ENCODE measurements at places on chromosomes 3 and 15. TPM values are rescaled to one million over a fixed set of nuclear protein-coding genes. Genes with fewer than 3 reads are reported as not detected.

GRCh38 chr15:40454904-40455391 lies 14.2 kb downstream of the BAHD1 start:
- DNase-seq = peak; percentile 42
- no peak overlapping the region for H3K27ac ChIP-seq
- H3K36me3 ChIP-seq = no peaks in the 10 kb centered on the region
- H3K4me3 ChIP-seq = no peak overlapping the region

DNA sequence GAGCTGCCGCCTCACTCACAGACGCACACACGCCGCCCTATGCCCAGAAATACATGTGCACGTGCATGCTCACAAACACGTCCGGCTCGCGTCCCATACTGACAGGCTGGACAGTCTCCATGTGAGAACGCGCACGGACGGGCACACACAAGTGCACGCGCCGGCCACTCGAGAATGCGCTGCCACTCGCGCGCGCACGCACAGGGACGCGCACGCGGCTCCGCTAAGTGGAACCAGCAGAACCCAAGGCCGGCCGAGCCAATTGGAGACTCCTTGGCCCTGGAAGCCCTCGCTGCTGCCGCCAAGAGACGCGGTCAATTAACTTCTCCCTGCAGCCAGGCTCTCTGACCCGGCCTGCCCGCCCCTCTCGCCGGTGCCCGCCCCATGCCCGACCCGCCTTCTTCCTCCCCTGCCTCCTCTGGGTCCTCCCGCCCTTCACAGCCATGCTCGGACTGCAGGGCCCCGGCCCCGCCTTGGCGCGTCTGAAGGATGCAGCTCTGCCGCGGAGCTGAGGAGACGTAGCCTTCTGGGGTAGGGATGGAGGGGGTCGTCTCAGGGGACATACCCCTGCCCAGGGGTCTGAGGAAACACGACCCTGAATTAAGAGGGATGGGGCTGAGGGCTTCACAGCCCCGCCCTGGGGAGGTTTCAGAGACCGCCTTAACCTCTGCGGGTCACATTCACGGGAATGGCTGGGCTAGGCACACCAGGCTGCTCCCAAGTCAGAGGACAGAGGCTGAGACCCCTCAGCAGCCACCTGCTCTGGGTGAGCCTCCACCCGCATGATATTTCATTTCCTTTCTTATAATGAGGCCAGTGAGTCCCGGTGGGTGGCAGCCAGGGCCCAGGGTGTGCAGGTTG lies 15.0 kb downstream of the PTH1R start:
- peaks cover 7% of the 10 kb centered on the region for H3K4me1 ChIP-seq
- H3K27ac ChIP-seq = no peak overlapping the region
- H3K4me3 ChIP-seq = peak overlapping the region; percentile 62
- peaks cover 14% of the 10 kb centered on the region for H3K27me3 ChIP-seq
- H3K36me3 ChIP-seq = no peaks in the 10 kb centered on the region

- H3K36me3 ChIP-seq = no peaks in the 10 kb centered on the region
- H3K27ac ChIP-seq = no peak overlapping the region
- H3K4me3 ChIP-seq = no peak overlapping the region
- no peaks in the 10 kb centered on the region for H3K27me3 ChIP-seq
- peaks cover 10% of the 10 kb centered on the region for H3K4me1 ChIP-seq
These were observed 302.9 kb downstream of the SATB1 start for GRCh38 chr3:18122264-18122663.

GRCh38 chr15:51731549-51732267 lies 5.7 kb downstream of the LYSMD2 start:
- H3K4me3 ChIP-seq = no peak overlapping the region
- H3K27ac ChIP-seq = no peak overlapping the region
- peak; percentile 37 for DNase-seq
- no peaks in the 10 kb centered on the region for H3K36me3 ChIP-seq
- peaks cover 10% of the 10 kb centered on the region for H3K4me1 ChIP-seq
- H3K27me3 ChIP-seq = no peaks in the 10 kb centered on the region

- H3K4me1 ChIP-seq = no peaks in the 10 kb centered on the region
- H3K27me3 ChIP-seq = no peaks in the 10 kb centered on the region
- no peaks in the 10 kb centered on the region for H3K36me3 ChIP-seq
- no peak overlapping the region for H3K27ac ChIP-seq
- DNase-seq = peak; percentile 0
These were observed 83.6 kb downstream of the NSUN3 start for GRCh38 chr3:94146455-94146854.

DNA sequence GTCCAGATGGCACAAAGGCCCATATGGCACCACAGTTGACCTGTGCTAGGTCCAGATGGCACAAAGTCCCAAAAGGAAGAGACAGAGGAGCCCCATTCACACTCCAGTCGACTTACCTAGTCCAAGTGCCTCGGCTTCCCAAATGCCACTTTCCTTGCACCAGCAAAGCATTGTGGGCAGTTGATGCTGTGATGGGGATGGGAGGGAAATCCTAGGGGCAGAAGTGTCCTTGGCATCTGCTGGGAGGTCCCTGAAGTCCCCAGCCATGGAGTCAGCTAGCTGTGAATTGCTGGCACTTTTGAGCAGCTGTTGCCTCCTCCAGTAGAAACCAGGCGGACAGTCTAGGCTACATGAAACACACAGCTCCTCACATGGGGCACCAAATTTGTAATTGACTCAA lies 60.3 kb upstream of the SIAH2 start:
- no peaks in the 10 kb centered on the region for H3K36me3 ChIP-seq
- H3K27me3 ChIP-seq = peaks cover 4% of the 10 kb centered on the region
- no peaks in the 10 kb centered on the region for H3K4me1 ChIP-seq
- no peak overlapping the region for H3K4me3 ChIP-seq
- no peak overlapping the region for H3K27ac ChIP-seq
- no peak for DNase-seq

- H3K36me3 ChIP-seq = no peaks in the 10 kb centered on the region
- no peak overlapping the region for H3K4me3 ChIP-seq
- no peak for DNase-seq
- H3K27ac ChIP-seq = peak overlapping the region; percentile 1
- no peaks in the 10 kb centered on the region for H3K4me1 ChIP-seq
These were observed 74.8 kb upstream of the IL12A start for GRCh38 chr3:159913712-159914414.

DNA sequence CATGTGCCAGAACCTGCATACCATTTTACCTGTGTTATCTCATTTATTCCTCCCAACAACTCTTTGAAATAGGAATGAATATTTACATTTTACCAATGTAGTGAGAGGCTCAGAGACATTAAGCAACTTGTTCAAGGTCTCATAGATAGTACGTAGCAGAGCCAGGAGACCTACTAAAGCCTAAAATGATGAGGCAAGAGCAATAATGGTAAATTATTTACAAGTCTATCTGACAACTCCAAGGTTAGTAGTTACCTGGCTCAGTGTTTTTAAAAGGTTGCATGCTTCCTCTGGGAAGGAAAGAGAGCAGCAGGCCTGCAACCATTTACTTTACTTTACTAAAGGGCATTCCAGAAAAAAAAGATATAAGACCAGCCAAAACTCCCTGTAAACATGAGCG lies 103.0 kb downstream of the CFAP20DC start:
- H3K27me3 ChIP-seq = no peaks in the 10 kb centered on the region
- no peak overlapping the region for H3K27ac ChIP-seq
- no peak overlapping the region for H3K4me3 ChIP-seq
- DNase-seq = no peak

- no peak overlapping the region for H3K4me3 ChIP-seq
- H3K27me3 ChIP-seq = peaks cover 6% of the 10 kb centered on the region
- no peaks in the 10 kb centered on the region for H3K4me1 ChIP-seq
- DNase-seq = no peak
- H3K36me3 ChIP-seq = no peaks in the 10 kb centered on the region
These were observed 20.1 kb upstream of the SFMBT1 start for GRCh38 chr3:53065841-53066480.

Gene TBC1D23
- total RNA-seq = 62.2 TPM

Gene AVEN
- total RNA-seq = 33.7 TPM

Gene MAPKAPK3
- total RNA-seq = 23.4 TPM

Gene UBAP1L
- 1.9 TPM for total RNA-seq

Gene RTP3
- not detected for total RNA-seq

Gene TICRR
- 2.8 TPM for total RNA-seq

Data from astrocyte (in vitro differentiated cells and primary cell).